ENCODE measurements at places on chromosomes 12 and 14. TPM values are rescaled to one million over a fixed set of nuclear protein-coding genes. Genes with fewer than 3 reads are reported as not detected.

The SPTB gene
- total RNA-seq = 0.18 TPM

DNA sequence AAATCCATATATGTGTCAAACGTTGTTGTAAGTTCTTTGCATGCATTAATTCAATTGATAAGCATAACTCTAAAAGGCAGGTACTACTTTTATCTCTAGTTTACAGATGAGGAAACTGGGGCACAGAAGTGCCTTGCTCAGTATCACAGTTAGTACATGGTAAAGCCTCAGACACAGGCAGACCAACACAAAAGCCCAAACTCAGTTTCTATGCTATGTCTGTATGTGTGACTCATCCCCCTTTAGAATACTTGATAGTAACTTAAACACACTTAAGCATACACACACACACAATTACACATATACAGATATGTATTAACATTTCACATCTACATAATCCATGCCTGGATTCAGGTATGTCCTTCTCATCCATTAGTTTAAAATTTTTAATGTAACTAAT is 88.0 kb downstream of the EPS8 start:
- DNase-seq = no peak

DNA sequence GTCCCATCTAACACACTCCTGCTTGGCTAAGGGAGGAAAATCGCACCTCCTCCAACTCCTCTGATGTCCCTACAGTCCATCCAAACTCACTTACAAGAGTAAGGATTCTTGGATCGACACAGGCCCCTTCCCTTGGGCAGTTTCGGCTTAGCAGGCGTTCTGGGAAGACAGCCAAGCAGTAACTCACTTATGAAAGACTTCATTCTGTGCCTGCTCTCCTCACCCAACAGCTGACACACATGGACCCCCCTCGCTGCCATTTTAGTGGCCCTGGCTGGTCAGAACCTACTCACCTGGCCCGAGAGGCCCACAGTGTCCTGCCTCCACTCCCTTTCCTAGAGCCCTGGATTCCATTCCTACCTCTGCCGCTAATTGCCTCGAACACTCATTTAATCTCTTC is 52.3 kb upstream of the BCL2L14 start:
- DNase-seq = no peak

The TOMM20L gene
- total RNA-seq = 0.52 TPM

GRCh38 chr12:7917392-7918267 is 18.4 kb downstream of the SLC2A3 start:
- DNase-seq = no peak

DNA sequence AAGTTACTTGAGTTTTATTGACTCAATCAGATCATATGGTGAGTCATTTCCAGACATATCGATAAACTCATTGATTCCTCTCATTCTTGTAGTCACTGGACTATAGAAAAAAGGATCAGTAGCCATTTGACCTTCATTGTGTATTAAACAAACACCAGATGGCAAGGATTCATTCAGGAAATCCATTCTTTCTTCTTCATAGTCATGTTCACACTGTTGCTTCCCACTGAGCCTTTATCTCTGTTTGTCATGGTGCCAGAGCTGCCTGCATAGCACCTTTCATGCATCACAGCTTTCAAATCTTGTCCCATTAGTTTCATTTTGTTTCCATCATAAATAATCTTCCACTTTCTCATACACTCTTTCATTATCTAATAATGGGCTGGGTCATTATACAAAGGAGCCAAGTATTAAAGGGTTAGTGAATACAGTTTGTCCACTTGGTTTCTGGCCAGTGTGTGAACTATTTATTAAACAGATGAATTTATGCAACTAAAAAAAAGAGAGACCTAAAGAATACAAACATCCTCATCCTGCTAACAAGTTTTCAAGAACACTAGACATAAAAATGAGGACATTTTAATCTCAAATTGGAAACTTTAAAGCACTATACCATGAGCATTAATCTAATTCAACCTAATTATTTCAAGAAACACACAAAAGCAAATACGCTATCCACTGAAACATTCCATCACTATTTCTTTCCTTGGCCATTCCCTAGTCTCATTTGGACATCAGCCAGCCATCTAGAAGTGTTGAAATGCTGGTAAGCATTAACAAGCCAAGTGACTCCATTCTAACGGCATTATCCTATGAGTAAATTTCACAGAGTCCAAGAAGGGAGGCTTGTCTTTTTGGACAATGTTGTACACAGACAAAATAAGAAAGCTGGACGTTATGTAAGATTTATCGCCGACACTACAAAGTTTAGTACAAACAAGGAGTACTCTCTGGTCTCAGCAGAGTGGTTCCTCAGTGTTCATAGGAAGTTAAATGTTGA is 476.5 kb downstream of the FOXG1 start:
- DNase-seq = no peak

DNA sequence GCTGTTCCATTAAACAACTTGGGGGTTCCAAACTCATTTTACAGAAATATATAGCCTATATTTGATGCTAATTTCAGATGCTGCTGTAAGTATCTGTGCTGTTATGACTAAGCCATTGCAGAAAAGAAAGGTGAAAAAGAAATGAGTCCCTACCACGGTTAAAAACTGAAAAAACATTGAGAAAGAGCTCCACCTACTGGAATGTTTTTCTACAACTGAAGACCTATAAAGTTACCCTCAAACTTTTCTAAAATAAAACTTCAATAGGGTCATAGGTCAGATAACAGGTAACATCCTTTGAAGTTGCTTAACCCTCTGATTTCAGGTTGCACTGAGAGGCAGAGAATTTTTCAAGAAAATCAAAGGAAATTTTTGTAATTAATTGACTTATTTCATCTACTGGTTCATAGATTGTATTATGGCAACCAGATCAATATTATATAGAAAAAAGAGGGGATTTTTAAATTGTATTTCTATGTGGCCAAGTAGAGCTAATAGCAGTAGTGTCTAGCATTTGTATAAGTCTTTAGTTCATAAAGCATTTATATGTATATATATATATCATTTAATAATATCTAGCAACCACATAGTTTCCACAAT is 279.9 kb downstream of the RPS29 start:
- DNase-seq = no peak

The CFAP54 gene
- 3.1 TPM for total RNA-seq

DNA sequence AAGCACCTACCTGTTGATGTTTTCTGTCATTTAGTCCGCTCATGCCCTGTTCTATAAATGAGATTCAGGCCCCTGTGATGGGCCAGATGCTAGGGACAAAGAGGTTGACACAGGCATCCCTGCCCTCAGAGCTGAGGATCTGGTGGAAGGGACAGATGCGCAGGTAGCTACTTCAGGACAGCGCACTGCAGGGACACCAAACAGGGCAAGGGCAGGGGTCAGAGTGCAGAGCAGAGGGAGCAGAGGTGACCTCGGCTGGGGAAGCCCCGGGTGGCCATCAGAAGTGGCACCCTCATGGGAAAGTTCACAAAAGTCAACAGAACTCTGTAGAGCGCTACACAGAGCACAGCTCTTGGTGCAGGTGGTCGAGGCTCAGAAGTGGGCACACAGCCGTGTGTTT is 5.6 kb upstream of the PNMA1 start:
- DNase-seq = no peak

The OAS1 gene
- total RNA-seq = not detected

The GPR135 gene
- total RNA-seq = 3.5 TPM

DNA sequence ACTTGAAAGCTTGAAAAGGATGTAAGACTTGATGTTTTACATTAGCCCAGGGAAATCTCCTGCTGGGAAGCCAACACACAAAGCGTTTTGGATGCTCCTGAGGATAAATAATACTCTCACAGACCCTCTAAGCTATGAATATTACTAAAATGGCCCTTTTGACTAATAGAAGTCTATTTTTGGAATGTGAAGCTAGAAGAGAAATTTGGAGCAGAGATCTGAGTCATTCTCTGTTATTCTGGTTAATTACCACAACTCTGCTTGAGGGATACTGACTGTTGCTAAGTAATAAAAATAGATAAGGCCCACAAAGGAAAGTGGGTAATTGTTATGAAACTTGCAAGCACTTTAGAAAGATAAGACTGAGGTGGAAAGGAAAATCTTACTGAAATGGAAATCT is 346.2 kb upstream of the STXBP6 start:
- DNase-seq = no peak

- no peak for DNase-seq
Observed at GRCh38 chr14:96705422-96706092, 91.6 kb upstream of the VRK1 start.

The GLS2 gene
- total RNA-seq = 0.30 TPM

DNA sequence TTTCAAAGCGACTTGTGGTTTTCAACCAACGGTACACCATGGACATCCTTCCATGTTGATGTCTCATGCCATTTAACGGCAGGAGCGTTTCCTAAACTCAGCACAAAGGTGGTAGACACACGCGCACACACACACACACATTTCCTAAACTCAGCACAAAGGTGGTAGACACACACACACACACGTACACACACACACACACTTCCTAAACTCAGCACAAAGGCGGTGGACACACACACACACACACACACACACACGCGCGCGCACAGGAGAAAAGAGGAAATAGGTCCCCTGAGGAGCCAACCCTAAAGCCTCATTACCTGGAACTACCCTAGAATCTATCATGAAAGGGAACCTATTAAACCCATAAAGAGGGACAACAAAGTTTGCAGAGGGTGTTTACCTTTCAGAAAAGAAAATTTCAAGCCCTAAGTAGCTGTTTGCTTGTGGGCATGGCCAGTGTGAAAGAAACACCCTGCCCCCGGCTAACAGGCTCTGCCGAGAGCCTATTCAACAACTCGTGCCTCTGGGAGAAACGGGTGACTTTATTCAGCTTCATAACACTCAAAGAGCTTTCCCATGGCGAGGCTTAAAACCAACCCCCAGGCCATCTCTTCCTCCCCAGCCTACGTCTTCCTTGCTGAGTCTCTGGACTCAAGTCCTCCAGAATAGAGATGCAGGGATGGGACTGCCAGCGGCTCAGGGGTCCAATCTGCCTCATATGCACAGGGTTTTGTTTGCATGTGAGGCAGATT is 31.8 kb downstream of the SLC8B1 start:
- DNase-seq = no peak

DNA sequence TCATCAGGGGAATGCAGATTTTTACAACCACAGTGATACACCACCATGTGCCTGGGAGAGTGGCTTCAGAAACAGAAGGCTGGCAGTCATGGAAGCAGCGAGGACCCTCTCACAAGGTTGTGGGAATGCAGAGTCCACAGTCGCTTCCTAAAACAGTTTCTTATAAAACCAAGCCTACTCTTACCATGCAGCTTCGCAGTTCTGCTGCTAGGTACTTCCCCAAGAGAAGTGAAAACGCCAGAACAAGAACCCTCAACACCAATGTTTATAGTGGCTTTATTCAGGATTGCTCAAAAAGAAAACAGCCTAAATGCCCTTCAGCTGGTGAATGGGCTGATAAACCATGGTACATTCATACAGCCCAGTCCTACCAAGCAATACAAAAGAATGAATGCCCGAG is 87.2 kb downstream of the DDX51 start:
- DNase-seq = no peak

GRCh38 chr14:51478175-51478621 is 173.5 kb upstream of the FRMD6 start:
- no peak for DNase-seq

The CAPS2 gene
- total RNA-seq = 7.3 TPM

The P2RX2 gene
- not detected for total RNA-seq

DNA sequence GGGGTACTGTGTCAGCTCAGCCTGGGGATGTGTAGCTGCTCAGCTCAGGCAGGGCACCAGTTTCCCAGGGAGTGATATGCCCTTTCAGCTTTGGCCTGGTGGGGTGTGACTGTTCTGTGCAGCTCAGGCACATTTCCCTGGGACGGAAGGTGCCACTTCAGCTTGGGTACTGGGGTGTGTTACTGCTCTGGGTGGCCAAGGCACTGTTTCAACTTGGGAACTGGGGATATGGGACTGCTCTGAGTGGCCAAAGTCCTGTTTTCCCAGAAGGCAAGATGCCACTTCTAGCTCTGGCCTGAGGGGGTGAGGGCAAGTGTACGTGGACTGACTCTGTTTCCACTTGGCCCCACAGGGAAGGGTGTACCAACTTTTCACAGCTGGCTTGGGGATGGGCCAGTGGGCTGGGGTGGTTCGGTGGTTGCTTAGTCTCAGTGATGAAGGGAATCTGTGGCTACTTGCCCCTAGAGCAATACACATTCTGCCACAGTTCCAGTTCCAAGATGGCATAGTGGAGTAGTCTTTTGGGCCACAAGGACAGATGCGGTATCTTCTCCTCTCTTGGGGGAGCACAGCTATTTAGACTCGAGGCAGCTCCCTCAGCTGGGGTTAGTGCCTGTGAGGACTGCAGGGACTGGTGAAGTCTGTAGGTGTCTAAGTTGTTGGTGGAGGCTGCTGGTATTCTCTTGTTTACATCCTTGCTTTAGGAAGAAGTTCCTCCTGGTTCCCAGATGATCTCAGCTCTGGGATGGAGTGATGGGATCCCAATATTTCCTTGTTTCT is 26.4 kb downstream of the TBC1D15 start:
- DNase-seq = no peak

DNA sequence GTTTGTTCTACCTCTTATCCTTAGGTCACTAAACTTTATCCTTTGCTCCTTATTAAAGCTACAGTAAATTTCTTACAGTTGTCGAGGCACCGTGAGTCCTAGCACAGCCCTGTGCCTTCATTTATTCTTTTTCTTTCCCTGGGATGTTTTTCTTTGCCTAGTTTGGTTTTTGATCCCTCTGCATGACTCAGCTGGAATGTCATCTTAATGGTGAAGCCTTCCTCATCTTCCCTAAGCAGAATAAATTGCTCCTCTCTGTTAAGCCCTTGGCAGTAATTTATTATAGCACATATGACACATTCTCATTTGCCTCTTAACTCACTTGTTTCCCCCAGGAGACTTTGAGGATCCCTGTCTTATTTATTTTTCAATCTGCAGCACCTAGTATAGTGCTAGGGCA is 16.6 kb downstream of the ACTR10 start:
- DNase-seq = no peak

GRCh38 chr12:121438905-121439304 is 39.0 kb downstream of the RNF34 start:
- no peak for DNase-seq

The IFNG-AS1 gene
- total RNA-seq = not detected

GRCh38 chr12:85016413-85016812 is 19.7 kb downstream of the TSPAN19 start:
- DNase-seq = no peak

- no peak for DNase-seq
Observed at GRCh38 chr12:130054803-130055202, 107.5 kb upstream of the FZD10 start.

The FOXN4 gene
- 1.3 TPM for total RNA-seq

DNA sequence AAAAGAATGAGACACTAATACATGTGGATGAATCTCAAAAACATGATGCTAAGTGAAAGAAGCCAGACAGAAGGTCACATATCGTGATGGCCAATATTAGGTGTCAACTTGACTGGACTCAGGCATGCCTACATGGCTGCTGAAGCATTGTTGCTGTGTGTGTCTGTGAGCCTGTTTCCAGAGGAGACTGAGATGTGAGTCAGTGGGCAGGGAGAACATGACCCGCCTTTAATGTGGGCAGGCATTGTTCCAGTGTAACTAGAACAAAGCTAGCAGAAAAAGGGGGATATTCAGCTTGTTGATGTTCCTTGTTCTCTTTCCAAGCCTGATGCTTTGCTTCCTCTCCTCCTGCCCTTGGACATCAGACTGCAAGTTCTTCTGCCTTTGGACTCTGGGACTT is 47.6 kb downstream of the DCAF5 start:
- DNase-seq = no peak

GRCh38 chr12:75888399-75888798 is 143.2 kb downstream of the PHLDA1 start:
- no peak for DNase-seq
